Hematopoietic multipotent progenitor cell treated with erythropoietin and hydrocortisone succinate and interleukin-3 and kit ligand, for 8 days (in vitro differentiated cells): ENCODE measurements at places on chromosomes 2 and 18.

DNA sequence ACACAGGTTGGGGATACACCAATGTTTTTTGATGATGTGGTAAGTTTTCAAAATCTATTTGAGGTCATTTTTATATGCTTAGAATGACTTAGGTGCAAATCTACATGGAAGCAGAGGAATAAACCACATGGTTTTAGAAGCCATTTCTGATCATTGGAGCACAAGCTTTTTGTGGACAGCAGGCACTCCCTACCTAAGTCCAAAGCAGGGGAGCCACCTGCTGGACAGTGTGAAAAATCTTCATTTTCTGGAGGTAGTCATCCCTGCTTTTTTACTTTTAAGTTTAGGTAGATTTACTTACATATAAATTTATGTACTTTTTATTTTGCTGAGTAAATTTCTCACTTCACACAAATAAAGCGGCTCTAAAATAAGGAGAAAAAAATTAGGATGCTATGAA lies 323.2 kb downstream of the PLCL1 start:
- DNase-seq, result peak; percentile 73

- DNase-seq, result no peak
Measured at GRCh38 chr18:58095655-58096054, 51.6 kb downstream of the NEDD4L start.

- peak; percentile 80 for DNase-seq
Measured at GRCh38 chr2:217108575-217109027, 248.7 kb upstream of the TNP1 start.

- peak; percentile 81 for DNase-seq
Measured at GRCh38 chr2:3461801-3462492, 57.4 kb downstream of the ADI1 start.

DNA sequence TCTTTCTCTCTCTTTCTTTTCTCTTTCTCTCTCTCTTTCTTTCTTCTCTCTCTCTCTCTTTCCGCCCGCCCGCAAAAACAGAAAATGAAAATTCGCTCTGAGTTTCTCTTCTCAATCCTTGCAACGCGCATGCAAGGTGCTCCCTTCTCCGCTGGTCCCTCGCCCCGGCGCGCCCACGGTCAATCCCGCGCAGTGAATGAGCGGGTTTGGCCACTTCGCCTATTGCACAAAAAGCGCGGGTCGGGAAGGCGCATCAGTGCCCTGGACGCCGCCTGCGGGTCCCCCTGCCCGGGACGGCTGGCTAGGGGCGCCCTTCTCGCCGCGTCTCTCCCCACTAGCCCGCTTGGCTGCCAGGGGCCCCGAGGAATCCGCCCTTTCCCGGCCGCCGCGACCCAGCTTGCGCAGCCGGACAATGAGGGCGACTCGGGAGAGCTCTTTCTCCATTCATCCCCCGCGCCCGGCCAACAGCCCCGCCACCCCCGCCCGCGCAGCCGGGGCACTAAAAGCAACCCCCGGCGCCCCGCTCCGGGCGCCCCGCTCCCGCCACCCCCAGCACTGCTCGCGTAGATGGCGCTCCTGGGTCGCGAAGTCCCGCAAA lies 706 bp downstream of the LAMA1 start:
- DNase-seq, result no peak
